ENCODE measurements at places on chromosomes 5 and 9. TPM values are rescaled to one million over a fixed set of nuclear protein-coding genes. Genes with fewer than 3 reads are reported as not detected.

CLK4 gene
- total RNA-seq, result 43.3 TPM

BHMT2 gene
- total RNA-seq, result 19.3 TPM

PFN3 gene
- not detected for total RNA-seq

IFNB1 gene
- not detected for total RNA-seq

EMB gene
- 32.6 TPM for total RNA-seq

HMGCS1 gene
- total RNA-seq, result 13.9 TPM

Data from breast epithelium (tissue), 4 donors.